Activated gamma-delta T cell treated with anti-CD3 and anti-CD28 coated beads, Interleukin-2, amount 50 U/mL, for 16 hours (primary cell): ENCODE measurements at places on chromosomes 7 and 10.

DNA sequence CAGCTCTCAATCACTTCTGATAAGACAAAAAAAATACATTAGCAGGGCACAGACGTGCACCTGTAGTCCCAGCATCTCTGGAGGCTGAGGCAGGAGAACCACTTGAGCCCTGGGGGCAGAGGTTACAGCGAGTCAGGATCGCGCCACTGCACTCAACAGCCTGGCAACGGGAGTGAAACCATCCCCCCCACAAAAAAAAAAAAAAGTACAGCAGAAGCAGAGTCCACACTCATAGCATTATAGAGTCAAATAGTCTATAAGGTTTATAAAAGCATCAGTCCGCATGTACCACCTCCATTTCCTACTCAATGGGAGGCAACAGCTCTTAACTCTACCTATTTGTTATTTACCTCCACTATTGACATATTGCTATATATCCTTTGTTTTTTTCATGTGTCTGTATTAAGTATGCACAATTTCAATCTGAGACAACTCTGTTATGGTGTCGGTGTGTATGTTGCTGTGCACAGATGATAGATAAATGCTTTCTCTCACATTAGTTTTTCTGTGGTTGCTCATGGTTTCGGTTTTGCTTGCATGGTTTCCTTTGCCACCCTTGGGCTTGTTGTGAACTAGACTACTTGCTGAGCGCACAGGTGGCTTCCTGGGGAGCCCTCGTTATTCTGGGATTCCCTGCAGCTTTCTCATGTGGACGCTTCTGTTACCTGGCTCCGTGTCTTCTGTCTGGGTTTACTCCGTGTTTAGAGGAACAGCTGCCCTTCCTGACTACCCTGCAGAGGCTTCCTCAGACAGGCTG, 40.4 kb downstream of the PROSER2 start:
- DNase-seq: no peak

DNA sequence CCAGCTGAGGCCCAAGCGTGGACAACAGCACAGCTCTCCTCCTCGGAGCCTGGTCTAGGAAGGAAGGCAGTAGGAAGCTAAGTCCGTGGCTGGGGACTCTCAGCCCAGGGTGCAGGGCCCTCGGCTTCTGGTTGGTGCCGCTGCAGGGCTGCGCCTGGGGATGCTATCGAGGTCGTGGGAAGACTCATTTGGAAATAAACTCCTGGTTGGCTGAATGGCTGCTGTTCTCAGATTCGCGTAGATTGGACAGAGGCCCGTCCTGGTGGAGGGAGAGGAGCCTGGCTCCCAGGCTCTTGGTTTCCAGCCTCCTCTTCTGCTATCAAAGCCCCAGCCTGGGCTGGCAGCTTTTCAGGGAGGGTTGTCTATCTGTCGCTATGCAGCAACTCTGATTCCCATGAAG, 152.6 kb upstream of the FZD8 start:
- no peak for DNase-seq

- DNase-seq: no peak
Measured at GRCh38 chr7:29478226-29478625, 85.4 kb upstream of the PRR15 start.

DNA sequence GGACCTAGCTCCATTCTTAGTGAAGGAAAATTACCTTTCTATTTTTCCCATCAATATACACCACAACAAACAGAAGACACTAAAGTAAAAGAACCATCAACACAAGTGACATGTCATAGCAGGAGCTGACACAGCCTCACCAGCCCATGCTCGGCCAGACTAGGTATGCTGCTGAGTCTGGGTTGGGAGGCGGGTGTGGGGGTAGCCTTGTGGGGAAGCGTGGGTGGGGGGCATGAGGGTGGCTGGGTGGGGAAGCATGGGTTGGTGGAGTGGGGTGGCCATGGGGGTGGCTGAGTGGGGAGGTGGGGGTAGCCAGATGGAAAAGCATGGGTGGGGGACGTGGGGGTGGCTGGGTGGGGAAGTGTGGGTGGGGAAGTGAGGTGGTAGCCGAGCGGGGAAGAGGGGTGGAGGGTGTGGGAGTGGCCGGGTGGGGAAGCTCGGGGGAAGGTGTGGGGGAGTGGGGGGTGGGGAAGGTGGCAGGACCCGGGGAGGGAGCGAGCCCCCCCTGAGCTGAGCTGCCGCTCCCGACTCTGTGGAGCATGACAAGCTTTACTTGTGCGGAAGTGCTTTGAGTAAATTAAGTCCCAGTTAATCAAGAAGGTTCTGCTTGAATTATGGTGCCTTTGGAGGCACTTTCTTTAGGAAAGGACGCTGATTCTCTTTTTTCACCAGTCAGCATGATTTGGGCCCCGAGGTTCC, 294.6 kb upstream of the ZNF32 start:
- no peak for DNase-seq

DNA sequence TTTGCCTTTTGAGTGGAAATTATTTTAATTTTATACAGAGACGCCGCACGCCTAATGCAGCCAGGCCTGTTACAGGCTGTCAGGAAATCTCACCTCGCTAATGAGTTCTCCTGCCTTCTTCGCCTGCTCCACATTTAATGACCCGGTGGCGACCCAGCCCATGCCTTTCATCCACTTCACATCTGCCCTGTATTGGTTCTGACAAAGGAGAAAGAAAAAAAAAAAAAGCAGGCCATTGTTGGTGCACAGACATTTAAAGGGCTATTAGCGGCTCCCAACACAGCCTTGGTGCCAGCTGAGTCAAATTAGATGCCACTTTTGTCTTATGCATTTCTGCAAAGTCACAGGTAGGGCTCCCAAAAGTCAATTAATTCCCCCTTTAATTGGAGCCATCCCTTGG, 43.3 kb downstream of the NRAP start:
- no peak for DNase-seq

- DNase-seq: no peak
Measured at GRCh38 chr10:116385994-116386809, 41.4 kb upstream of the PNLIPRP3 start.

GRCh38 chr10:128744092-128744491, 617.9 kb upstream of the MKI67 start:
- DNase-seq: no peak

DNA sequence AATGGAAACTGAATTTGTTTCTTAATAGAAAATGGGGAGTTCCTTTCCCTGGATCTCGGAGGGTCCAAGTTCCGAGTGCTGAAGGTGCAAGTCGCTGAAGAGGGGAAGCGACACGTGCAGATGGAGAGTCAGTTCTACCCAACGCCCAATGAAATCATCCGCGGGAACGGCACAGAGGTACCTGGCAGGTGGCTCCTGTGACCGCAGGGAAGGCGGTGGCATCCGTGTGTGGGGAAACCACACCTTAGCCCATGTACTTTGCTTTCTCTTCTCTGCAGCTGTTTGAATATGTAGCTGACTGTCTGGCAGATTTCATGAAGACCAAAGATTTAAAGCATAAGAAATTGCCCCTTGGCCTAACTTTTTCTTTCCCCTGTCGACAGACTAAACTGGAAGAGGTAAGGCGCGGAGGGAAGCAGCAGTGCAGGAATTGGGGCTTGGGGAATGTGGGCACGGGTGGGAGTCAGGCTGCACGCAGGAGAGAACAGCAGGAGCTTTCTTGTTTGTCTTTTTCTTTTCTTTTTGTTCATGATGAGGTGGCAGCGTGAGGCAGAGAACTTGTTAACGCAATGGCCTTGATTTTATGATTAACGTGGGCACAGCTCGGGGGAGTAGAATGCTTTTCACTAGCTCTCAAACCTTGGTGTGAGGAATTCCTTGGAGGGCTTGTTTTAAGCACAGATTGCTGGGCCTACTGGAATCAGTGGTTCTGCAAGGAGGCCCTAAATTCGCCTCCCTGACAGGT, 12.8 kb downstream of the HKDC1 start:
- no peak for DNase-seq

- no peak for DNase-seq
Measured at GRCh38 chr7:155762036-155762435, 50.2 kb downstream of the SHH start.

DNA sequence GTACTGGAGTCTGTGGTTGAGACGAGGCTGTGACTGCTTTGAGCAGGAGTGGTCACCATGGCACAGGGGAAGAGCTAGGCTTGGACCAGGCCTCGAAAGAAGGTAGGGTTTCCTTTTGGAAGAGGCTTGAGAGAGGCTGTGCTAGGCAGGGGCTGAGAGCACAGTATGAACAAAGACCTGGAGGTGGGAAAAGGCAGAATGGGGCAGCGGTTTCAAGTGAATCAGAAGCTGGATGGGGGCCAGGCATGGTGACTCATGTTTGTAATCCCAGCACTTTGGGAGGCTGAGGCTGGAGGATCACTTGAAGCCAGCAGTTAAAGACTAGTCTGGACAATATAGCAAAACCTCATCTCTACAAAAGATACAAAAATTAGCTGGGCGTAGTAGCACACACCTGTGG, 65.9 kb downstream of the CLIP2 start:
- no peak for DNase-seq

GRCh38 chr7:41451826-41452225, 251.1 kb downstream of the INHBA start:
- DNase-seq: no peak

DNA sequence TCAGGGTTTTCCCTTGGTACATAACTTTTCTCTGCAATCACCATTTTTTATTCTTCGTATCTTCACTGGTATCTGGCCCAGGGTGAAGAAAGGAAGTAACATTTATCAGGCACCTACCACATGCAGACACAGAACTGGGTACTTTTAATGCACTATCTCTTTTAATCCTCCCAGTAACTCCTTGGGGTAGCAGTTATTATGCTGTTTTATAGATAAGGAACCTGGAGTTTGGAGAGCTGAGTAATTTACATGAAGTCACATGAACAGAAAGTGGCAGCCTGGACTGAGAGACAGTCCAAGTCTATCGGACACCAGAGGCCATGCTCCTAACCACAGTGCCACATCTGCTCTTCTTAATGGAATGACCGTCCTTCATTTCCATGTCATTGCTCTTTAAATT, 117.1 kb upstream of the PODXL start:
- DNase-seq: no peak

- DNase-seq: no peak
Measured at GRCh38 chr7:6481445-6481844, 33.7 kb upstream of the DAGLB start.

DNA sequence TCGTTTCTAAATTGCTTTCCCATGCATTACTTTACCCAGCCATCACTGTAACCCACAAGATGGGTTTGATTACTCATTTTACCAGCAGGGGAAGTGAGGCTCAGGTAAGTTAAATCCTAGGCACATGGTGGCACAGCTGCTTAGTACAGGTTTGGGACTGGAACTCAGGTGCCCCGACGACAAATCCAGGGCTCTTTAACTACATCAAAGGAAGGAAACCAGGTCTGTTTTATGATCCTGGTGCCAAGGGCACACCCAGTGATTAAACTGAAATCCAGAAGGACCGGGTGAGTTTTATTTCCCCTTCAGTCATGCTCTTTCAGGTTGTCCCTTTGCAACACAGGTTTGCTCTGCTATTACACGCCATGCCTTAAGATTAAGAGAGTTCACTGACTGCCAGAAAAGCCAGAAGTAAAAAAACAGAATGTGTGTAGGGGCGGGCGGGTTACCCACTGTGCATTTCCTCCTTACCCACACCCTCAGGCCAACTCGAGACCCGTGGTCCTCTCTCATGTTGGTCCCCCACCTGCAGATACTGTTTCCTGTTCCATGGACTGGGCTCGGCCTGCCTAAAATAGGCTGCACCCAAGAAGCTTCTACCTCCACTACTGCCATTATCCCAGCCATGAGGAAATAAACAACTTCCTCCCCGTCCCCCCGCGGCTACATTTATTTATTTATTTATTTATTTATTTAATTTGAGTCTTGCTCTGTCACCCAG, 55.1 kb upstream of the KDM7A start:
- DNase-seq: no peak

- DNase-seq: no peak
Measured at GRCh38 chr10:93515071-93516005, 18.9 kb downstream of the CEP55 start.

DNA sequence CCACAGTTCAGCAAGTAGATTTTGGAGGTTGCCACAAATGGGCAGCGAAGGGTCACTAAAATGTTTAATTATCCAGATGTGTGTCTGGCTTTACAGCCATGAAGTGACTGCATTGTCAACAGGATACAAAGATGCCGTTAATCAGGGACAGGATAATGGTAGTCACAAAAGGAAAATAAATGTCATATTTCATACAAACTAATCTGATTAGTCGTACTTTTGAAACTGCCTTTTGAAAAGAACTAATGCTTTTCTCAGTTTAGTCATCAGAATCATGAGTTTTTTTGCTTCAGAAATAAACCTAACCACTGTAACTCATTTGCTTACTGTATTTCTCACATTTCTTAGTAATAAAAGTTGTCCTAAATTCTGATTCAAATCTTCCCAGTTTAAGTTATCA, 22.2 kb upstream of the WNT16 start:
- no peak for DNase-seq

GRCh38 chr7:44988701-44989100, 9.9 kb upstream of the MYO1G start:
- no peak for DNase-seq

DNA sequence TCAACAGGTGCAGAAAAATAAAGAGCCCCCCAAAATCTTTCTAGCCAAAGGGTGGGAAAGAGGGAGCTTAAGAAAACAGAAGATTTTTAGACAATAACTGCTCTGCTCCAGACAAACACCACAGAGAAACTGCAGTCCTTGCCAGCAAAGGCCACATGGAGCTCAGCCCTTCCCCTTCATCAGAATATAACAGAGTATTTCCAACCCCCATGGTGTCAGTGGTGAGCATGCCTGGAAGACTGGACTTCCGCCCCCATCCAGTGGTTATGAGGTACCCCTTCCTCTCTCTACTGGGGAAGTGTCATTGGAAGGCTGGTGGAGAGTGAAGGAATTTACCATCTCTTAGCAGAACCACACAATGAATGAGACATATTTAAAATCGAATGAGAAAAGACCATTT, 1007.3 kb upstream of the CELF2 start:
- DNase-seq: no peak
